Left forelimb (tissue), 1 donor: ENCODE measurements at places on chromosomes 3 and 15.

DNA sequence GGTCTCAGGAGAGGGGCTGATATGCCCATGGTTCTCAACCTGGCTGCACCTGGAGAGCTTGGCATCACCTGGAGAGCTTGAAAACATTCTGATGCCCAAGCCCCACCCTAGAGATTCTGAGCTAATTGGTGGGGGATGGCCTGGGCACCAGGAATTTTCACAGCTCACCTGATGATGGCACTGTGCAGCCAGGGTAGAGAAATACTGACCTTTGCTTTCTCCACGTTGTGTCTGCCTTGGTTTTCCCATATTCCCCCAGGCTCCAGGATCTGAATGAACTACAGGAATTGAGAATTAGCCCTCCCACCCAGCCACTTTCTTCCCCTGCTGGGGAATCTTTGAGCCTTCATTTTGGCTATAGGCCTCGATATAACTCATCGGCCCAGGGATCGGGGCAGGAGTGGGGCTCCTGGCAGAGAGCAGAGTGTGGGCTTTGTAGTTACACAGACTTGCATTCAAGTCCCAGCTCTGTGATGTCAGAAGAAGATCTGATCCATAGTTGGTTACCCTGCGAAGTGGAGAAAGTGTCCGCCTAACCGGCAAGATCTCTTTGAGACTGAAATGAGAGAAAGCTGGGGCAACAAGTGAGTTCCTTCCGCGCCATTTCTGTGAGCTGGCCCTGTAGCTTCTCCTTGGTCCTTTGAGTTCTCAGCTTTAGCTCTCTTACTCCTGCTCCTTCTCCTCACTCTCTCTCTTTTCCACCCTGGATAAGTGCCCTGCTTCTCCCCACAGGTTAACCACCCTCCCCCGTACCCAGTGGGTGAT, 33.1 kb upstream of the UBE2Q2 start:
- DNase-seq: no peak

DNA sequence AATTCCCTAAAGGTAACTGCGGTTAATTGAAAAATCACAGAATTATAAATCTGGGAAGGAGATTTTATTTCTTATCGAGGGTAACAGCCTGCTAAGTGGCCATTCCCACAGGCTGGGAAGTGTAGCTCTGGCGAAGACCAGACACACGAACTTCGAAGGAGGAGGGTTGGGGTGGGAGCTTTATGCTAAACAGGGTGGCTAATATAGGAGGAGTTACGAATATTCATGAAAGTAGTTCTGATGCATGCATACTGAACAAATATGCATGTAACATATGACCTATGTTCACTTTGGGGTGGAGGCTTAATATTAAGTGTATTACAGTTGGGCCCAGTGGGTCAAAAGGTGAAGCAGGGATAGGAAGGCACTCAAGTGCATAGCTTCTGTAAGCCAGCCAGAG, 221.6 kb downstream of the FGF12 start:
- DNase-seq: no peak

- no peak for DNase-seq
These were observed 2.4 kb downstream of the RASA2 start for GRCh38 chr3:141489203-141489602.

DNA sequence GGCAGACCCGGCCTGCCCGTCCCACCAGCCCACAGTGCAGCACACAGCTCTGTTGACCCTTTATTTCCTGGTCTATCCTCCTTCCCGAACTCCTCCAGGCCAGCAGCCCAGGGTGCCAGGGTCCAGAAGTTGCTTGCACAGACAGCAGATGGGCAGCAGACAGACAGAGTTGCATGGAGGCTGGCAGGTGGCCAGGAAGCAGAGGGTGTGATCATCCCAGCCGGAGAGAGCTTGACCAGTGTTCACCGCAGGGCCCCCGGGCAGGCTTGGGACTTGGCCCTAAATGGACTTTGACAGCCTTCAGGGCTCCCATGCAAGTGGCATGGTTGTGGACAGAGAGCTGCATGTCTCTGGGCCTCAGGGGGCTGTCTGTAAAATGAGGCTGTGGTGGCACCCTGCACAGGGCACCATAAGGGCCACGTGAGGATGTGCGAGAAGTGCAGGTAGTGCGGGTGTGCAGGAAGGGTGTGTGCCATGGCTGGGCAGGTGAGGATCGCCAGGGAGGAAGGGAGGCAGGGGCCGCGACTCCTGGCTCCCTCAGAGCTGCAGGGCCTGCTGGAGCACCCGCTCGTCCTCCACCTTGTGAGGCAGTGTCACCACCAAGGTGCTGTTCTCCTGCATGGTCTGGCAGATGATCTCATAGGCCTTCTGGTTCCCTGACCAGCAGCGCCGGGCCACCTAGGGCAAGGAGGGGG, 6.3 kb upstream of the ZXDC start:
- DNase-seq: no peak

GRCh38 chr3:127254730-127255129, 33.1 kb downstream of the PRR20G start:
- DNase-seq: no peak

- no peak for DNase-seq
These were observed 11.3 kb upstream of the THRB start for GRCh38 chr3:24505691-24506550.

DNA sequence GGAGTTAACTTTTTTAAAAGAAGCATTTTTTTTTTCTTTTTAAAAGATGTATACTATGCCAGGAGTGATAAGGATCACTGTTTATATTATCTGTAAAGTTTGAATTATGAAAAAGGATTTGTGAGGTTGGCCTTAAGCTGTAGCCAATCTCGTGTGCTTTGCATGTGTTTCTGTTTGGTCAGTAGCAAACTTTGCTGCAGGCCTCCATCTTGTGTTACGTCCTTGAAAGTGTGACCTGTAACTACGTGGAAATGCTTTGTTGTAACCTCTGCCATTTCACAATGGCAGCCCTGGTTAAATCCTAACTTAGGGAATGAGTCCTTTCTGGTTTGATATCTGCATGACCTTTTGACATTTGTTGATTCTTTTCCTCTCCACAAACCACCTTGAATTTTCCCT, 1345.6 kb downstream of the NSUN3 start:
- DNase-seq: no peak

DNA sequence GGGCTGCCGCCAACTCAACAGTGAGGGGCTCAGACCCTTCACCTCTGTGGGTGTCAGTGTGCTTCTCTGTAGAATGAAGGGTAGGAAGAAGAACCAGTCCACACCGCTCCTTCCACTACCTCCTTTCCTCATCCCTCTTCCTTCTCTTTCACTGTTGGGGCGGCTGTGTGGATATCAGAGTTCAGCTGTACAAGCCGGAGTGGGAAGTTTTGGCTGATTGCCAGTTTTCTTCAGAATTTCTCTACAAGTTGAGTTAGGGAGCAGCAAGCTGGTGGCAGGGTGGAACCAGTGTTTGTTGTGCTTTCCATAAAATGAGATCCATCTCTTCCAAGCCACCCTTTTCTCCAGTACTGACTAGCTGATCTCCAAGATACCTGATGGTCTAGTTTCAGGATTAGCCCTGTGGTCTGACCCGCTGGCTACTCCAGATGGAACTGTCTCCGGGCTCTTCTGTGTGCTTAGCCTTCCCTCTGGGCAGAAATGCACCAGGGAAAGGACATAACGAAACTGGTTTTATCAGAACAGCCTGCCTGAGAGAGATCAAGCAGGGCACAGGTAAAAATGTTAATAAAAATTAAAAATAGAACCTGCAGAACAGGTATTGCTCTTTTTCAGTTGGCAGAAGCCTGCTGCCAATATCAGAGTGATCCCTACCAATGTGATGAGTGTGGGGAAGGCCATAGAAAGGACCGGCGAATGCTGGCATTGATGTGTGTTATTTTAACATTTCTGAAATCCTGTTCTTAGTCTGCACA, 169.9 kb upstream of the TSC22D2 start:
- DNase-seq: no peak

DNA sequence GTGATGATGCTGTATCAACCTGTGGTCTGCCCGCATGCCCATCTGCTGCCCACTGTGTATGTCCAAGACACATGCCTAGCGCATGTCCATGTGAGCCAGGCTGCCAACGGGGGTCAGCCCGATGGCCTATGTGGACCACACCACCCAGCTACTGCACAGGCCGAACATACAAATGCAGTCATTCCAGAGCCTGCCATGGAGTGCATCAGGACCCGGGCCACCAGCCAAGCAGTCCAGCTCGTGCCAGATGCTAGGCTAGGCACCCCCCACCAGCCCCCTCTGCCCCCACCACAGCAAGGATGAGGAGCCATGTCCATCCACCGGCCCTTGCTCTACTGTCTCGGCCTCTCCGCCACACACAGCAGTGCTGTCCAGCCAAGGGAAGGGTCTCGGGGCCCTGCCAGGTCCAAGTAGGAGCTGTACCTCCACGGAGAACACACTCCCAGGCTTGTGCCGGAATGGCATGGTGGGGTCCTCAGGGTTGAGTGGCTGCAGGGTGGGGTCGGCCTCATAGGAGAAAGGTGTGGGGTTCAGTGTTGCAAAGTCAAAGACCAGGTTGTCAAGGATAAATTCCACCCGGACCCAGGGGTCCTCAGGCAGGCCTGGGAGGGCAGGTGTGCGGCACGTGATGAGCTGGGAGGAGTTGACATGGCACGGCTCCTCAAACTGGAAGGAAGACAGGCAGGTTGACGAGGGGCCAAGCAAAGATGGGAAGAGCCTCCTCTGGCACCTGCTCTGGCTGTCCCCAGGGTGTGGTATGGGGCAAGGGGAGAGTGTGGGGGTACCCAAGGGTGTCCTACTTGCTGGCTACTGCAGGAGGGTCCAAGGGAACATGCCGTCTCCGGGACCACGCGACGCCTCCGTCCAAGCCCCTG, 15.3 kb downstream of the PLXNB1 start:
- no peak for DNase-seq

DNA sequence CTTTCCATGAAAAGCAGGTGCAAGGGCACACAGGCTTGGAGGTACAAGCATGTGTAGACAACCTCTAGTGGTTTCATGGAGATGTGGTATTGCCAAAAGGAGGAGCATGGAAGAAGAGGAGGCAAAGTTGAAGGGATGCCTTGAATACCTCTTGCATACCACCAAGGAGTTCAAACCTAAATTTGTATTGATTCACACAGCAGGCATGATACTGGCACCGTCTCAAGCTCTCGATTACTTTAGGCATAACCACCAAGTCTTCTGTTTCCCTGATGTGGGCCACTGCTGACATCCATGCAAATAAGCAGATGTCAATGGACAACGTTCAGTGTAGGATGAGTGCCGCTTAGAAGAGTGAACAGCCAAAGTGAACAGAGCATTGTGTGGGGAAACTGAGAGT, 87.1 kb downstream of the SCN11A start:
- no peak for DNase-seq

- no peak for DNase-seq
These were observed 278.3 kb upstream of the WNT5A start for GRCh38 chr3:55765398-55765797.

- no peak for DNase-seq
These were observed 127.8 kb downstream of the CMSS1 start for GRCh38 chr3:99945328-99945995.

- DNase-seq: peak; percentile 69
These were observed 29.9 kb upstream of the ST3GAL6 start for GRCh38 chr3:98733053-98733811.

- no peak for DNase-seq
These were observed 539 bp downstream of the RASSF1 start for GRCh38 chr3:50340147-50340447.

DNA sequence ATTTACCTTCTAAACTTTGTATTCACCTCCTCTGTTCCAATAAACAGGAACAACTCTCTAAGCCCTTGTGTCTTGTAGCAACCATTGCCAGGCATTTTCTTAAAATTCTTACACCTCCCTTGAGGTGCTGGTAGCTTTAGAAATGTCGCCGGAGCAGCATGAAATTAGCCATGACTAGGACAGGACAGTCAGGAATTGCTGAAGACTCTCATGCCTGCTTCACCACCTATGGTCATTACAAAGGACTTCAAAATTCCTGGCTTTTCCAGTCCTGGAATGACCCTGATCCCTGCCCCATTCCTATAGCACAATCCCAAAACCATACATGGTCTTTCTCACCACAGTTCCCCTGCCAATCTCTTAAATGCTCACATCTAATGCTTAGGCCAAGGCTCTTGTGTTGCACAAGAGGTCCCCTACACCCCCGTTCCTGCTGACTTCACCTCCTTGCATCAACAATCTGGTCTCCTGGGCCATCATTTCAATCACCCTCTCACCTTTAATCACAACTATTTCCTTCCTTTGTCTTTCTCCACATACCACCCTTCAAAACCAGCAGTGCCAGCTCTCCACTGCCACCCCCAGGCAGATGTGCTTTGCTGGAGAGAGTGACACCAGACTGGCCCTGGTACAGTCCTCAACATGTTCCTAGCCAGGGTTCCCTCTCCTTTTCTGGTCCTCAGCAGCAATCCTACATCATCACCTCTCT, 113.2 kb upstream of the TJP1 start:
- no peak for DNase-seq

DNA sequence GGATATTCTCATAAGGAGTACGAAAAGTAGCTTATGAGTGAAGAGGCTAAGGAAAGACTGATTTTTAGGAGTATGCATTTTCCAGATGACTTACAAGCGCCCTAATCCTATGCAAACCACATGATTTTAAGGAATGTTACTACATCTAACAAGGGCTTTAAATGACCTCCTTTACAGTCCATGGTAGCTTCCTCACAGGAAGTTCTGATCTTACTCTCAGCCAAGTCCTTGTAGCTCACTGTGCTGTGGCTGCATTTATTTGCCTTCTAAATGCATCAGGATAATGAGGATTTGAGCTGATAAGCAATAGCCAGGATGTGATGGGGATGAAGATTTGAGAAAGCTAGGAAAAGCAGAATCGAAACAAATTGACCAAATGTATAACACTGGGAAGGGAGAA, 896.0 kb downstream of the MCTP2 start:
- DNase-seq: no peak

DNA sequence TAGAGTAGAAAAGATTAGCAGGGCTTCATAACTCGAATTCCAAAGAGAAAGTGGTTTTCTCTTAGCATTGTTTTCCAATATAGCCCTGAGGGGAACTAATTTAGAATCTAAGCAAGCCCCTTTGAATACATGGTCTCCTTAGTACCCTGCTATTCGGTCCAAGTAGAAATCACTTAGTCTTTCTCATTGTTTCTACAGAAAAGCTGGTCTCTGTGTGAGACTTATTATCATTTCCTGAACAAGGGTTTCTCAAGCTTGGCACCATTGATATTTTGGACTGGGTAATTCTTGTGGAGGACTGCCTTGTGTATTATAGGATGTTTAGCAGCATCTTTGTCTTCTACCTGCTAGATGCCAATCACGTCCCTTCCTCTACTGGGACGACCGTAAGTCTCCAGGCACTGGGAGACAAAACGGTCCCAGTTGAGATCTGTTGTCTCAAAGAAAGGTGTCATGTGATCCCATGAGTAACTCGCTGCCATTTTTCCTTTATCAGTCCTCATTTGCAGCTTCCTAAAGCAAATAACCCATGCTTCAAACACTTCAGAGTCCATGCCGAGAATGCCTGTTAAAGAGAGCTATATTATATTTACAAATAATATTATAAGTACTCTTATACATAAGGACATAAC, 230.7 kb upstream of the SLCO3A1 start:
- no peak for DNase-seq

GRCh38 chr3:25587526-25587925, 77.2 kb downstream of the TOP2B start:
- DNase-seq: no peak
